Cerebellar nuclear complex (tissue), 1 donor: ENCODE measurements at places on chromosomes 2 and 18.

- DNase-seq, result no peak
These were observed 23.7 kb downstream of the CUL3 start for GRCh38 chr2:224561234-224562005.

- DNase-seq, result no peak
These were observed 201.1 kb downstream of the THSD7B start for GRCh38 chr2:136966485-136966884.

DNA sequence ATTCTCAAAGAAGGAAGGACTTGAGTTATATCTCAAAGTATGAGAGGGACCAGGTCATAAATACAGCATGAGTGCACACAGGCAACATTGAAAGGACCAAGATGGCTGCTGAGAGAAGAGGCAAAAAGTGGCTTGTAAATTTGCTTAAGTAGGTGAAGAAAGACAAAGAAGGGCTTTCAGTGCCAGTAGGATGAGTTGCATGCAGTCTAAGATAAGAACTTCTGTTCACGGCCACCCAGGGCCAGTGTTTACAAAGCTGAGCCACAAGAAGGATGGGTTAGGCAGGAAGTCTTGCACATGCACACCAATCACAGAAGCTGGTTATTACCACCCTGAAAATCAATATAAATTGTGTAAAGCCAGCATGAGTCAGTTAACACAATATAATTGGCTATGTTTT, 3.1 kb upstream of the ABCB11 start:
- no peak for DNase-seq

DNA sequence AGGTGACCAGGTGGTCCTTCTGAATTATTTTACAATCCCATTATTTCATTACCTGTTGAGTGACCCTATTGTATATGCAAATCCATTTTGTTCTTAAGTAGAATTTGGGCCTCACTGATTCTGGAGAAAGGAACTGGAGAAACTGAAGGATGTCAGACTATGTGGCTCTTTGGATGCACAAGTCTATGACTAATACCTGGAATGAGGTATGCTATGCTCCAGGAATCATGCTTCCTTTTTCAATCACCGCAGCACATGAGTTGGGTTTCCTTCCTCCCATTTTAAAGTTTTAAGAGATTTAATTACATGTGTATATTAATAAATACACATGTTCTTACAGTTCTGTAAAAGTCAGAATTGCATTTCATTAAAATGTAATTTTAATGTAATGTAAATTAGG, 253.9 kb upstream of the VWC2L start:
- no peak for DNase-seq

DNA sequence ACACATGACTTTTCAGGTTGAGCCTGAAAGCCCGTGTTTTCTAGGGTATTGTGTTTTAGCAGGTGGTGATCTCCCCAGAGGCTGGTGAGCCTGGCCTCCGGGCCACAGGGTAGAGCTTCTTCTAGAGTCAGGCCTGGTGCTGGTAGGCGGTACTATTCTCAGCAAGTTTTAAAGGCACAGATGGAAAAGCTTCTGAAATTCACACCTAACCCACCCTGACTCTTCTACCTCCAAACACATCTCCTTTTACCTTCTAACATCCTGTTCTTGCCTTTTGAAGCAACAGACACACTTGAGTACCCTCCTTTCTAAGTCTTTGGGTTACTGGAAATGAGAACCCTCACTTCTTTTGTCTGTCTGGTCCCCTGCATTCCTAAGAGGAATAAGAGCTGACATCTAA, 191.1 kb downstream of the SETBP1 start:
- no peak for DNase-seq

- DNase-seq, result no peak
These were observed 918.3 kb upstream of the TMEFF2 start for GRCh38 chr2:193112986-193113385.

DNA sequence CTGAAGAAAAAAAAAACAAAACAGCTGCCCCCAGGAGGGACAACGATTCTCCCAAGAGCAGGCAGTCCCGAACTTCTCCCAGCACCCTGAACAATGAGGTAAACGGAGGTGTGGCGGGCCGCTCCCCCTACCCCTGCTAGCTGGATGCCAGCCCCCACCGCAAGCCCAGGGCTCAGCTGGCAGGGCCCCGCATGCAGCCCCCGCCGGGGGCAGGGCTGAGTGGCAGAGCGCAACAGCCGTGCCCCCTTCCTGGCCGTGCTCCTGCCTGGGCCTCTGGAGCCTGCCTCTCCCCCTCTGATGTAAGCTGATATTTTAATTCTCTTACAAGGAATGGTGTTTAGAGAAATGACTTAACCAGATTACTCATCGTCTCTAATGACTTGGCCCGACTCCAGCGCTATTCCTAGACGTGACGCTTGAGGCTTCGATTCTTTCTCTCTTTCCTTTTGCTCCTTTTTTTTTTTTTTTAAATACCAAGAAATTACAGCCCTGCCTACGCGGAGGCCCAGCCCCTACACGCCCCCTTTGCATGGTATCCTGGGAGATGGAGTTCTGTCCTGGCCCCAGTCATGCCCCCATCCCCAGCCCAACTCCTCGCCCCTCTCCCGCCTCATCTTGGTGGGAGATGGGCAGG, 4.6 kb upstream of the ARID5A start:
- no peak for DNase-seq

DNA sequence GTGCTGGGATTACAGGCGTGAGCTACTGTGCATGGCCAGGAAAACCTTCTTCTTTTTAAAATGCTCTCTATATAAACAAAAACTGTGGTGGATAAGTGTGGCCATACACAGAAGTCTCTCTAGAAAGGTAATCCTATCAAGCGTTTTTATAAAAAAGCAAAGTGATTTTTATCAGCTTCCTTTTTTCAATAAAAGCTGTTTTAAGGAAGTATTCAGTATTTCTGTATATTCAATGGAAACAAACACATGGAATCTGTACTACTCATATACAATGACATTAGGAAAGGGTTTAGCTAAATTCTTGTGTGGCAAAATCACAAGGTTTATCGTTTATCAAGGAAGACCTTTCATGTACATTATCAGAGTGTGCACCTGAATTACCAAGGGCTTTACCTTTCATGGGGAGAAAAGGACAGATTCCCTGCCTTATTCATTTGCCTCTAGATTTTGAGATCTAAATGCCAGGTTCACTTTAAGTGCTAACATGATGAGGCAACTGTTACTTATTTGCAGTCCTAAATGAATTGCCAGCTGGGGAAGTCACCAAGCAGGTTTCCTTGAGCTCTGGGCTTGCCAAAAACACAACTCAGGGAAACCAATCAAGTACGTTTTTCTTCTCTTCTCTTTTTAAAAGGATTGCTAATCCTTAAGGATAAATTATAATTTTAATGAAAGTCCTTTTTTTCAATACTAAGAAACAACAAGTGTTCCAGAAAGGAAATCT, 70.8 kb downstream of the RTN4 start:
- no peak for DNase-seq

DNA sequence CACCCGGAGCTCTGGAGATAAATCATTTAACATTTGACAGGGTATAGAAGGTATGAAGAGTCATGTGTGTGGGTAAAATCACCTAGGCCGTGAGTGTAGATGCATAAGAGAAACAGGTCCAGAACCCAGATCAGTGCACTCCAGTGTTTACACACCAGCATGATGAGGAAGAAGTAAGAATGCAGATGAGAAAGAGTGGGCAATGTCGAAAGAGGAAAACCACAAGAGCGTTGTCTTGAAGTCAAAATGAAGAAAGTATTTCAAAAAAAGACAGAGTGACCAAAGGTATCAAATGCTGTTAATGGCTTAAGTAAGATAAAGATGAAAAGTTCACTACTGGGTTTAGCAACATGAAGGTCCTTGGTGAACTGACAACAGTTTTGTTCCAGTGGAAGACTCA, 32.0 kb upstream of the PLB1 start:
- DNase-seq, result no peak

GRCh38 chr2:17309741-17310339, 208.4 kb downstream of the RAD51AP2 start:
- DNase-seq, result no peak

GRCh38 chr2:234608946-234609345, 112.1 kb upstream of the ARL4C start:
- DNase-seq, result no peak

GRCh38 chr2:39024833-39025232, 96.0 kb downstream of the SOS1 start:
- no peak for DNase-seq

GRCh38 chr2:144233733-144234541, 286.0 kb downstream of the ZEB2 start:
- no peak for DNase-seq
